ENCODE measurements at places on chromosomes 1 and 21.

GRCh38 chr1:183989078-183989577 is 48.4 kb downstream of the COLGALT2 start:
- no peak for DNase-seq

- no peak for DNase-seq
Observed at GRCh38 chr1:172489847-172490246, 43.1 kb upstream of the SUCO start.

GRCh38 chr1:113244112-113244820 is 146.0 kb upstream of the MAGI3 start:
- no peak for DNase-seq

- peak; percentile 14 for DNase-seq
Observed at GRCh38 chr1:172497230-172497629, 35.7 kb upstream of the SUCO start.

DNA sequence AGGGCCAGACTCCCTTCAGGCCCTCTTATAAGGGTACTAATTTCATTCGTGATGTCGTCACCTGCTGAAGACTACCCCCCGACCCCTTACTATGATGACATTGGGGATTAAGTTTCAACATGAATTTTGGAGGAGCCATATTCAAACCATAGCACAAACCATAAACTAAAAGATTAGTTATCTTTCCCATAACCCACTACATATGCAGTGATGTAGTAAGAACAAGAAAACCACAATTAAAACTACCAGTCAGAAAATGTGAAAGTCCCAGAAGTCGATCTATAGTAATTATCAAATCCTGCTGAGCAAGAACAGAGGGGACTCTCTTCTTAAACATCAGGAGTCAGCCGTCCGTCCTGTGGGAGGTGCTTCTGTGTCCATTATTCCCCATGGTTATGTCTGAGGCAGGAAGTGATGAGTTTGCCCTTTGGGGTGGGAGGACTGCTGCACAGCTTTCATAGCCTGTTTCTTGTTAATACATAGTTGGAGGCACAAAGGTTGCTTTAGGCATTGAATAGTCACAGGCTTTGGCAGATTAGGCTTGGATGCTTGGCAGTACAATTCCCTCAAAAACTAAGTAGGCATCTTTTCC is 35.9 kb upstream of the PTGFRN start:
- peak; percentile 37 for DNase-seq

- no peak for DNase-seq
Observed at GRCh38 chr1:221998186-221998612, 256.3 kb upstream of the DUSP10 start.

DNA sequence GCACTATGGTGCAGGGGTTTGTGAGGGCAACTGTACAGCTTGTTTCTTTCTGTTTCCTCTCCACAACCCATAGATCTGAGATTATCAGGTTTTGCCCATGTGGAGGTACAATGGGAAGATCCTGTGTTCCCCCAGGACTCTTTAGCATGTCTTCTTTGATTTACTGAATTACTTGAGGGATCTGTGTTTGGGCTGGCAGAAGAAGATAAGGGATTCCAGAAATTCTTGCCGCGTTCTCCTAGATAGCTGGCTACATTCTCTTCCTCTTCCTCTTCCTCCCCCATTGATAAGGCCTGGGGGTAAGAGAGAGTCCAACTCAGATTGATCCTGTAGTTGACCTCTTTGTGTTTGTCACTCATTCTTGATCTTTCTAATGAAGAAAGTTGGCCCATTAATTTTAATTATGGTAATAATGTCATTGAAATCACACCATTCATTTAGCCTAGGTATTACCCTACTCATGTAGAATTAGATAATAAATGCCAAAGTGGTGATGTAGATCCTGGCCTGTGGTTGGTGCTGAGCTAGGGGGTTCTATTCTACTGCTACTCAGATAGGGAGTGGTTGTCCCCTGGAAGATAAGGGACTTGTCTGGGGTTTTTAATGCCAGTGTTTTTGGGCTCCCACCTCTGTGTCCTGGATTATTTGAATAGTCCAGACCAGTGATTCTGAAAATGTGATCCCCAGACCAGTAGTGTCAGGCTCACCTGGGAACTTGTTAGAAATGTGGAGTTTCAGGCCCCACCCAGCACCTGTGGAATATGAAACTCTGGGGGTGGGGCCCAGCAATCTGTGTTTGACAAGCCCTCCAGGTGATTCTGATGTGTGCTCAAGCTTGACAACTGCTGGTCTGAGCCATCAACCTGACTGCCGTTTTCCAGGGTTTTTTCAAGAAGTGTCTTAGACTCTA is 122.2 kb downstream of the NOS1AP start:
- DNase-seq = no peak

DNA sequence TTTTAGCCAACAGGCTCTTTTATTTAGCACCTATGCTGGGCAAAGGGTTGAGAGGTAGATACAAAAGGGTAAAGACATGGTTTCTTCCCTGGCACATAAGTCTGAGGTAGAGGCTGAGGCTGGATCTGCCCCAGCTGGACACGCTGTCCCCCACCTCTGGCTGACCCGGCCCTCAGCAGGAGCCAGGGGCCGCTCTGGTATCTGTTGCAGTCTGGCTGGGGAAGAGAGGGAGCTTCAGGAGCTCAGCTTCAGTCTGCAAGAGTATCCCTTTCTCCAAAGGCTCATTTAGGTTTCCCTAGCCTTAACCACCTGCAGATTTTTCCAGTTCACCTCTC is 14.2 kb downstream of the BLACAT1 start:
- no peak for DNase-seq

GRCh38 chr1:25666460-25666859 is 49.9 kb downstream of the MAN1C1 start:
- DNase-seq = peak; percentile 78

- DNase-seq = no peak
Observed at GRCh38 chr1:220905650-220906560, 26.7 kb downstream of the HLX start.

DNA sequence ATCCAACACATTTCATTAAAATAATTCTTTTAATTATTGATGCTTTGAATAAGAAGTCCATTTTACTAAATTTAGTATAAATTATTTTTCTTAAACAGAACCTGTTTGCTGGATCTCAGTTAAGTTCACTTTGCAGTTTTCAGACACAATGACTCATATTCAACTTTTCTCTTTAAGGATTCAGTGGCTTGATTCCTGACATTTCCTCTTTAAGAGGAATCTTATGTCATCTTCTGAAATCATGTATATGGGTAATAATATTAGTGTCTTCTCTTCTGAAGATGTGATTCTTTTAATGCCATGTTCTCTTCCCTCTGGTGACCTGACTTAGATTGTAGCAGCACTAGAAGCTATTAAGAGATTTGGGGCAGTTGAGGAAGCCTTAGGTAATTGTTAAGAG is 12.6 kb downstream of the CREG1 start:
- DNase-seq = no peak

DNA sequence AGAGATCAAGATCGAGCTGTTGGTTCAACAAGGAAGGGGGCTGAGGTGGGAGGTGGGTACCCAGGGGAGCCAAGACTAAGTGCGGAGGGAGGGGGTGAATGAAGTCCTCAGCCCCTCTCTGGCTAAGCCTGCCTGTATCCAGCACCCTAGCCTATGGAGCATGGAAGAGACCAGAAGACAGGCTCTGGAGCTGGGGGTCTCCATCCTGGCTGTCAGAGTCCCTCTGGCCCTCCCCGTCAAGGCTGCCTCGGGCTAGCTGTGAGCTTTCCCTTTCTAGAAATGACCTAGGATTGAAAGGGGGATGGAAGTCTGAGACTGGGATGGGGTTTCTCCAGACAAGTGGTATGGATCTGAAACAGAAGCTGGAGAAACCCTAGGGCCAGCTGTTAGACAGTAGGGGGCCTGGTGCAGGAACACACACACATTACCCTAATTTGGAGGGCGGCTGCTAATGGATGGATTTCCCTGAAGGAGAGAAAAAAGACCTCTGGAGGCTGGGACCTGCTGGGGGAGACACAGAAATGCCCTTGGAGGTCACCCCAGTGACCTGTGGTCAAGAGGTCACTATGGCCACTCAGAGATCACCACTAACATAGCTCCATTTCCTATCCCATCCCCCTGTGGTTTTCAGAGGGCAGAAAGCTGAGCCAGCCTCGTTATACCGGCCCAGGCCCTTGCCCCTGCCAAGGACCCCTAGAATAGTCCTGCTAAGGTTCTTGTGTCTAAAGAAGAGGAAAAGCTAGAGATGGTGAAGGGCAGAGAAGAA is 107.8 kb downstream of the TMEM53 start:
- no peak for DNase-seq

- no peak for DNase-seq
Observed at GRCh38 chr1:91091812-91092211, 70.0 kb upstream of the ZNF644 start.

GRCh38 chr1:229119876-229120275 is 151.0 kb upstream of the RAB4A start:
- no peak for DNase-seq

- DNase-seq = no peak
Observed at GRCh38 chr1:182628657-182629056, 24.5 kb upstream of the RGS16 start.

GRCh38 chr1:182624577-182624976 is 20.4 kb upstream of the RGS16 start:
- no peak for DNase-seq

GRCh38 chr1:219744652-219745469 is 132.0 kb upstream of the ZC3H11B start:
- DNase-seq = no peak

DNA sequence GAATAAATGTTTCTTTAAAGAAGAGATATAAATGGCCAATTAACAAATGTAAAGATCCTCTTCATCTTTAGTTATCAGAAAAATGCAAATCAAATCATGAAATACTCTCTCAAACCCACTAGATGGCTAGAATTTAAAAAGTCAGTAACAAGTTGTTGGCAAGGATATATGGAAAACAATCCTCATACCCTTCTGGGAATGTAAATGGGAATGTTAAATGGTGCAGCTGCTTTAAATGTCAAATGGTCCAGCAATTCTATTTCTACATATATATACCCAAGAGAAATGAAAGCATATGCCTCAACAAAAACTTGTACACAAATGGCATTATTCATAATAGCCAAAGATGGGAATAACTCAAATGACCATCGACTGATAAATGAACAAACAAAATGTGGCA is 283.5 kb downstream of the RWDD3 start:
- DNase-seq = no peak

GRCh38 chr1:219507437-219507836 is 105.5 kb downstream of the ZC3H11B start:
- peak; percentile 30 for DNase-seq

GRCh38 chr1:23111600-23112535 is 56.8 kb downstream of the LUZP1 start:
- DNase-seq = no peak
